ENCODE measurements at places on chromosomes 2 and 18.

DNA sequence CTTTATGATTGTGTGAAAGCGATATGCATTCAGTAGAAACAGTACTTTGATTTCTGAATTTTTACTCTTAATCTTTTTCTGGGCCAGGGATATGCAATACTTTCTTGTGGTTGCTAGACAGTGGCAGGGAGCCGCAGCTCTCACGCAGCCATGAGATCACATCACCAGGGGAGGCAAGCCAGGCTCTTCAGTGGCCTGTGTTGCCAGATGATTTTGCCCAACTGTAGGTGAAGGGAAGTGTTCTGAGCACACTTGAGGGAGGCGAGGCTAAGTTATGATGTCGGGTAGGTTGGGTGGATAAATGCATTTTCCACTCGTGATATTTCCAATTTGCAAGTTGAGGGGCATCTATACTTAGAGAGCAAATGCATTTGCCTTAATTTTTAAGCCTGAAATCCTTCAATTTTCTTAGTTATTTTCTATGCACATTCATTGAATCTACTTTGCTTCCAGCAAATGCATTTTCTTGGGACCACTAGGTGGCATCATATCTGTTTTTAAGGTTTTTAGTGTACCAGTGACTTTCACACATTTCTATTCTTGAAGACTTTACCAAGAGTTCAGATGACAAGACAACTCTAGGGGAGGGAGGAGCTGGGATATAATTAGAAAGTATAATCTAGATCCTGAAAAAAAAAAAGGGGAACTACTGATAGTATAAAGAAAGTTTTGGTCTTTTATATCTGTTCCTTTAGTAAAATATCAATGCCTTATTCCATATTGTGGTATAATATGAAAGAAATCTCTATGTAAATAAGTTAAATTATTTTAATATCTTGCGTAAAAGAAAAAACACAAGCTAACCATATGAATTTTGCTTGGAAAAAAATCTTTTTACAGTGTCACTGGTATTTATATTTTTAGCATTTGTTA, 643.3 kb downstream of the SOCS6 start:
- DNase-seq: peak; percentile 1

GRCh38 chr18:27094621-27095020, 90.5 kb downstream of the CHST9 start:
- no peak for DNase-seq

DNA sequence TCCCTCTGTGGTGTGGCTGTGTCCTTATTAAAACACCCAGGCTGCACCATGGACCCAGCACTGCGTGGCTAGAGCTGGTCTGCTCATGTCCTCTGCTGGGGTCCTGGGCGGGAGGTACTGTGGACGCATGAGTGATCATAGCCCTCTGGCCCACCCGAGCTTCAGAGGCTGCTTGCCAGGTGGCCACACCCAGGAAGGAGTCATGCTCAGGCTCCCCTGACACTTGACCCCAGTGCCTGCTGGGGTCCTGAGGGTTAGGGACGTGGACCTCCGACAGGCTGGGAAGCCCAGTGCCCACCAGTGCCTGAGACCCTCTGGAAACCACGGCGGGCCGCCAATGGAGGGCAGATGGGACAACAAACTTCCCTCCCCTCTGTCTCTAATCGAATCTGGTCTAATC, 66.3 kb upstream of the HS6ST1 start:
- no peak for DNase-seq

DNA sequence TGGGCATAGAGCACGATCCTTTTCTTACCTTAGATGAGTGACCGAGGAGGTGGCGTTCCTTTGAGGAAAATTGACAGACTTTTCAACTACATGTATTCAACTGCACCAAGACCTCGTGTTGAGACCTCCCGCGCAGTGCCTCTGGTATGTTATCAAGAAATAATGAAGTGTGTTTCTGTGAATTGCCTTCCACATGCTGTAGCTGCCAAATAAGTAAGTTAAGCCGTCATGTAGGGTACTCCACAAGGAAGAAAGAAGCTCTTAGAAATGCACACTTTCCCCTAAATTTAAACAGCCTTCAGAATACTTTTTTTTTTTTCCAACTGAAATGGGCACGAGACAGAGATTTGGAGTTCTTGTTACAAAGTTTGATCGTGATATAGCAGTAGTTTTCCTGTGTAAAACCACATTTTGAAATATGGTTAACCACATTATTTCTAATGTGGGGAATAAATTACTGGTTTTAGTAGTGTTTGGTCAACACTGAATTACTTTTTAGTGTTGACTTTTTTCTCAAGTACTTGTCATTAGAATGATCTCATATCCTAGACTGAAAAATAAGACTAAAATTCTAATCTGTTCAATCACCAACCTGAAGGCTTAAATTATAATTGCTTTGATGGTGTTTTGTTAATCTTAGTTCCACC, 30.5 kb downstream of the PDK1 start:
- no peak for DNase-seq

DNA sequence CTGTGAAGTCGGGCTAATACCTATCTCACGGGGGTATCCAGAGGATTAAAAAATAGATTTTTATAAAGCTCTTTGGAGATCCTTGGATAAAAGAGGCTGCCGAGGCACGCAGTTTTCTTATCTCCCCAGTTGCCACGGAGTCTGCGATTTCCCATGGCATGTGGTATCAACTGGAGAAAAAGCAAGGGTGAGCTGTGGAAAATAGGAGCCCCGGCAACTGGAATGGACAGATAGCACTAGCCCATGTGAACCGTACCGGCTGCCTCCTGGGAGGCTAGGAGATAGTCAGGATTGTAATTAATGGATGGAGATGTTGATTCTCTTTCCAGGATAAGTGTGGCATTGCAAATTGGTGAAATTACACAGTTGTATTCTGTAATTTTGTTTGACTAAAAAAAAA, 407.6 kb upstream of the KCNH7 start:
- no peak for DNase-seq

GRCh38 chr2:149038442-149039212, at the start of gene LYPD6B:
LYPD6B (plus strand) TSS chr2:149038699; CDS start chr2:149130949, 92,250 bp downstream.
- DNase-seq: no peak

DNA sequence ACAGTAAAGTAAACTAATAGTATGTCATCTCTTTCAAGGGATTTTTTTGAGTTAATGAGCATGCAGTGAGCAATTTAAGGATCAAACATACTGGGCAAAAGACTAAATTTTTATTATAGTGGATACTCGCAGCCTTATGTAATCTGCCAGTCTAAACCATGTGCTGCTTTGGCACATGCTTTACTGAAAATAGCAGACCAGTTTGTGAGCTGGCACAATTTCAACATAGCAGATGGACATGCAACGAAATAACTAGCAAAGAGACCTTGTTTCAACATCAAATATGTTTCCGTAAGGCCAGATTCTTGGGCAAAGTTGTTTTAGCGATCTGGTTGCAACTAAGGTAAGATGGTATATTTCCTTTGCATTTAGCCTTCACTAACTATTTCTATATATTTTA, 807.3 kb downstream of the NR4A2 start:
- no peak for DNase-seq

DNA sequence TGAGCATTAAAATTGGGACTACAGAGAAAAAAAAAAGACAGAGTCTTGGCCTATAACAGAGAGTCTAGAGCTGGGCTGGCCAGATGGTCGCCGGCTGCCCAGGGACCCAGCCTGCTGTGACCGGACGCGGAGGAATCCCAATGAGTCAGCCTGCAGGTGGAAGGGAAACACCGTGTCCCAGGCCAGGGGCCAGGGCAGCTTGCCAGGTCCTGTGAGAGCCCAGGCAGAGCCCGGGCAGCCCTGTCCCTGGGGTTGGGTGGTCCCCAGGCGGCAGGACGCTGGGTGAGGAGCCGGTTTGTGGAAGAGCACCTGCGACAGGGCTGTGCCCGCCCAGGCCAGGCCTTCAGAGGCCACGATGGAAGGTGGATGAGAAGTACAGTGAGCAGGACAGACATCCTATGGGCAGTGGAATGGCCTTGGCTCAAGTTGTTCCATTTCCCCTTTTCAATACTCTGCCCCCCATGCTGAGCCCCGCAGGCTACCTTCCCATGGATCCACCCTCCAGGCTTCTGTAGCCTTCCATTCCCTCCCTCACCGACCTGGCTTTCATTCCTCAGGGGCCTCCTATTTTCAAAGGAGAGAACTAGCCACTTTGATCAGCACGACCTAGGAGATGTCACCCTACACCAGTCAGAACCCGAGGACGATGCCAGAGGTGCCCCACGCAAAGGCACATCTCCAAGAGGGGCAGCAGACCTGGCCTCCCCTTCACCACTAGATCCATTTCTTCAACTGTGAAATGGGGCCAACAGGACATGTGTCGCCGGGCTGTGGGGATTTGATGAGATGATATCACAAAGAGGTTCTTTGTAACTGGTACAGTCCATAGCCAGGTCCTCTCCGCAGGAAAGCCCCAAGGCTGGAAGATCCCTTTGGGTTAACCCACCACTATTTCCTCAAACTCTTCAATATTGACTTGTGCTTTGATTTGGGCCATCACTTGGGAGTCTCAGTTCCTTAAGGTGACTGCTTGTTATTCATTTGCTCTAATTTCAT, 87.5 kb downstream of the POLR1A start:
- no peak for DNase-seq

GRCh38 chr18:42028247-42028832, 73.3 kb downstream of the PIK3C3 start:
- peak; percentile 17 for DNase-seq

GRCh38 chr18:74862094-74862493, 264.4 kb downstream of the ZNF407 start:
- no peak for DNase-seq

DNA sequence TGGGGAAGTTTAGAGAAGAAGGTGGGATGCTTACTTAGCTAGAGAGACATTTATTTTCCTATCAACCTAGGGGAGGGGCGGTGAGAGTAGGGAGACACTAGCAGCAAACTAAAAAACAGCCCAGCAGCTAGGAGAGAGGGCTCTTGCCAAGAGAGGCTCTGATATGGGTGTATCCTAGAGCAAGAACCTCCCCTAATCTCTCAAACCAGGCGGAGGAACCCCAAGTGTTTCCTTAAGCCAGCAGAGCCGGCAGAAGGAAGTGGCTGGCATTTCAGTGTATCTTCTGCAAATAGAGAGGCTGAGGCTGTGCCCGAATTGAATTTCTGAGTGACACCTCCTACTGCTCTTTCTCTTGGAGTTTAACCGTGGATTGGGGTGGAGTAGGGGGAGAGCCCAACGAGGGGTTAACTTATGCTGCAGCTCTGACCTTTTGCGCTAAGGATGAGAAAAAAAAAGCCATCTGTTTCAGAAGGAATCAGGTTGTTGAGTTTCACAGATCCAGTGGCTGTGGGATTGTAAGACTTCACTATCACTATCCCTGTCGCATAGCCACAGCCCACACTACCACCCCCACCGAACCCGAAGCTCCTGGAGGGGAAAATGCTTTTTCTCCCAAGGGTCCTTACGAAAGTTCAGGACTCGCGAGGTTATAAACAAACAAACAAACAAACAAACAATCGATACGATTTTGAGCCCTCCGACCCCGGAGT, 1.4 kb downstream of the ST8SIA5 start:
- no peak for DNase-seq

DNA sequence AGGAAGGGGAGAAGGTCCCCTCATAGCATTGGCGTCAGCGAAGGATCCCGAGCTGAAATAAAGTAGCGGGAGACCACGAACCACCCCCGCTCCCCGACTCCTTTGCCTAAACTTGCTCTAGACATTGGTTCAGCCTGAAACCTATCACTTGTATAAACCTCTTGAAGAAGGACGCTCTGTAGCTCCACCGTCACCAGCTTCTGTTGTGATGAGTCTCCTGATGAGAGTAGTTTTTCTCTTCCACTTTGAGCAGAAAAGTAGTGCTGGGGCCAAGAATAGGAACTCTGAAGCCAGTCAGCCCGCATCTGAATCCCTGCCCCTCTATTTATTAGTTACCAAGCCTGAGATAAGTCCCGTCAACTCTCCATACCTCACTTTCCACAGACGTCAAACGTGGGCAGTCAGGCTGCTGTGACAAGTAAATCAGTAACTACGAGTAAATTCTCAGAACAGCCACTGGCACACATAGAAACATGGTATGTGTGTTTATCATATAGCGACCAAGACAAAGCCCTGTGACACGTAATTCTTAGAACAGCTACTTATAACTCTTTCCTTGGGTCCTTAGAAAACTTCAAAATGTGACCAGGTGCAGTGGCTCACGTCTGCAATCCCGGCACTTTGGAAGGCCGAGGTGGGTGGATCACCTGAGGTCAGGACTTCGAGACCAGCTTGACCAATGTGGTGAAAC, 61.7 kb downstream of the CD226 start:
- no peak for DNase-seq
